Activated CD8-positive, alpha-beta memory T cell treated with anti-CD3 and anti-CD28 coated beads for 1 hour (primary cell): ENCODE measurements at places on chromosomes 2 and 18.

DNA sequence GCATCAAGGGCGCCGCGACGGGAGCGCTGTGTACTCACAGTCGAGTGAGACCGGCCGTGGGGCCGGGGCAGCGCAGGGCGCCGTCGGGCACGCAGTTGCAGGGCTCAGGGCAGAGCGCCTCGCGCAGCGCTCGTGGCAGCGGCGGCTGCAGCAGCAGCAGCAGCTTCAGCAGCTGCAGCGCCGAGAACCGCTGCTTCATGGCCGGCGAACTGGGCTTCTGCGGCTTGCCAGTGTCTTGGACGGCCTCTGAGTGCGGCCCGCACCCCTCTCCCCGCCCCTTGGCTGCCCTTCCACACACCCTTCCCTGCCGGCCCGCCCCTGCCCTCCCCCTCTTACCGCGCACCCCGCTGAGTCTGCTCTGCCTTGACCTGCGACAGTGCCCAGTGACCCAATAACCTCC lies at the start of gene LHCGR:
LHCGR (minus strand) TSS at position 252 of the 400 bp plus-strand sequence; CDS start at position 199, 53 bp downstream.
- no peak for DNase-seq

- DNase-seq, result no peak
Observed at GRCh38 chr2:129772190-129772579, 207.3 kb upstream of the RAB6C start.

- DNase-seq, result no peak
Observed at GRCh38 chr2:39697454-39697853, 31.7 kb downstream of the TMEM178A start.

DNA sequence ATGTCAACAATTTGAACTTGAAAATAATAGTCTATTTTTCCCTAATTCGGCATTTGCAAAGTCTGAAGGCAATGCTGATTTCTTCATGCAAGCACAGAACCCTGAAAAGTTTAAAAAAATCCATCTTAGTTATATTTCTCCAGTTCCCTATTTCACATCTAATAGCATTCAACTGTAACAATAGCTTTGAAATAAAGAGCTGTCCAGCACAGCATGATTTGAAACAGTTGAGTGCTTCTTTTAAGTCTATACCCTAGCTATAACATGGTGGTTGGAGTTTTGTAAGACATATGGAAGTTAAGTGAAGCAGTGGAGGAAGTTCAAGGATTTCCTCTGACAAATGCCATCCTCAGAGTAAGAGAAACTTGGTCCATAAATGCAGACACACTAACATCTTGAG lies 691.9 kb downstream of the ERBB4 start:
- DNase-seq, result no peak

- no peak for DNase-seq
Observed at GRCh38 chr2:102065675-102066252, 74.0 kb downstream of the IL1R2 start.

GRCh38 chr2:144439993-144440392 lies 79.9 kb downstream of the ZEB2 start:
- DNase-seq, result no peak

DNA sequence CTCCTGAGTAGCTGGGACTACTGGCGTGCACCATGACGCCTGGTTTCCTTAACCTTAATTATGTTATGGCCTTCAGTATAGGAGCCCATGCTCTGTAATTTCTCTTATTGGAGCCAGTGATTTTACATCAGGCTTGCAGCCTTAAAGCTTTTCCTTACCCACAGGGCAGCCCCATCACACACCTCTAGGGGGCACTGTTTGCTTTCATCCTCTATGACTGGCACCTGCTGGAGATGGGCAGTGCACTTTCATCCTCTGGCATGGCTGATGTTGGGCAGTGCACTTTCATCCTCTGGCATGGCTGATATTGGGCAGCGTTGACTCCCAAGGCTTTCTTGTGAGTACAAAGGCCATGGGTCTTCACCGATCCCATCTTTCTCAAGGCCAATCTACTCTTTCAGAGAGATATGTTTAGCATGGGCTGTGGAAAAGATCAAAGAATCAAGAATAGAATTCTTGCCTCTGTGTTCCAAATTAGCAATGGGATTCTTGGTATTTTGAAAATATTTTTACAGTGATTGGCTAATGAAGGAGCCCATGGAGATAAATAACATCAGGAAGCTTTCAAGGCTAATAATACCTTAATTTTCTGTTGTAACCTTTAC lies 80.7 kb upstream of the MEX3C start:
- DNase-seq, result no peak

- no peak for DNase-seq
Observed at GRCh38 chr2:186456941-186457340, 29.1 kb upstream of the ZC3H15 start.

DNA sequence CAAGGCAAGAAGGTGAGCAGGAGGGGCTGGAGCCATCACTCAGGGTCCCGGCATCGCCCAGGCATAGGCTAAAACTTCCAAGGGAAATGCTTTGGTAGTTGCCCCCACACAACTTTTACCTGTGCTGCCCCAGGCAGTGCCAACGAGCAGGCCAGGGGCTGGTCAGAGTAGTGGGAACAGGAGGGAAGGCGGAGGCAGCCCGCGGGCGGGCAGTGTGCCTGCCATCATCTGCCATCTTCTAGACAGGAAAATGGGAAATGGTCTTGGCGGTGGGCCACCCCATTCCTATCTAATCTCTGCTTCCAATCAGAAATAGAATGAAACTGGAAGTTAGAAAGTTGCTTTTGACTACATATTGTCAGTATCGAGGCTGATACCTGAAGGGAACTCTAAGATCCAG lies 26.0 kb upstream of the LYPD6B start:
- DNase-seq, result no peak

DNA sequence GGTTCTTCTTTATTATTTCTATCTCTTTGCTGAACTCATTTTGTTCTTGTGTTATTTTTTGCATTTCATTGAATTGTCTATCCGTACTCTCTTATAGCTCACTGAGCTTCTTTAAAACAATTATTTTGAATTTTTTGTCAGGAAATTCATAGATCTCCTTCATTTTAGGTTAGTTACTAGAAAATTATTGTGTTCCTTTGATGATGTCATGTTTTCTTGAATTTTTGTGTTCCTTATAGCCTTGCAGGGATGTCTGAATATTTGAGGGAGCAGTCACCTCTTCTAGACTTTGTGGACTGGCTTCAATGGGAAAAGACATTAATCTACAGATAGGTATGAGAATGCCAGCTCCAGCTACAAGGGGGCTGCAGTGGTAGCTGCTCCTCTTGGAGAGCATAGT lies 20.7 kb upstream of the OSBPL6 start:
- DNase-seq, result no peak

DNA sequence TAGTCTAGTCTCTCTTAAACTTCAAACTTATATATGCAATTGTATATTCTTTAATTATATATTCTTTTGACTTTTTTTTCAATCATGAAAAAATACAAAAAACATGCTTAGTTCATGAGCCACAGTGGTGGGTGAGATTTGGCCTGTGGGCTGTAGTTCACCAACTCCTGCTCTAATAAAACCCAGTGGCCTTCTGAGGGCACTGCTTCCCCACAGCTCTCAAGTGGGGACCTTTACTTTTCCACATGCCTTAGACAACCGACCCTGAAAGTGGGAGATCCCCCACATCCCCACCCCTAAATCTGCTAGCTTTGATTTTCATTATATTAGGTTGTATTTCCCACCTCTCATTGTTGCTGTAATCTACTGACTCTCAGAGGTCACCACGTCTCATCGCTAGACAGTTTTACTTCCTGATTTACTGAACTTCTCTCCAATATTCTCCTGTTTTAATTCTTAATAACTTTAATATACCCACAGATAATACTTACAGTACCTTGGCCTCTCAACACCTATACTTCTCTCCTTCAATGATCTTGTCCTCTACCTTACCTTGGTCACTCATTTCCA lies 57.3 kb downstream of the ROCK1 start:
- DNase-seq, result no peak

GRCh38 chr2:223580951-223581350 lies 21.2 kb downstream of the SCG2 start:
- no peak for DNase-seq

- DNase-seq, result no peak
Observed at GRCh38 chr2:85541753-85542457, 2.9 kb downstream of the MAT2A start.

GRCh38 chr18:21980744-21981143 lies 188.6 kb upstream of the GATA6 start:
- DNase-seq, result no peak
